ENCODE measurements at places on chromosomes 13 and 19. TPM values are rescaled to one million over a fixed set of nuclear protein-coding genes. Genes with fewer than 3 reads are reported as not detected.

CACNG6 gene
- polyA plus RNA-seq, result not detected

ZNF382 gene
- polyA plus RNA-seq, result 1.8 TPM

HS6ST3 gene
- 0.47 TPM for polyA plus RNA-seq

SLC7A10 gene
- polyA plus RNA-seq, result 0.41 TPM

FGF22 gene
- polyA plus RNA-seq, result 0.71 TPM

SHISA7 gene
- not detected for polyA plus RNA-seq

MEIOSIN gene
- not detected for polyA plus RNA-seq

CEACAM21 gene
- 1.2 TPM for polyA plus RNA-seq

- no peak for DNase-seq
Measured at GRCh38 chr19:5326545-5326944, 14.1 kb downstream of the PTPRS start.

GRCh38 chr13:18992791-18993190 is 188.8 kb downstream of the TUBA3C start:
- DNase-seq, result no peak

- DNase-seq, result peak; percentile 75
Measured at GRCh38 chr19:45404557-45405434, at the start of gene PPP1R13L. Gene PPP1R13L (minus strand): TSS chr19:45405069. CDS start chr19:45398318, 6,751 bp downstream.

DNA sequence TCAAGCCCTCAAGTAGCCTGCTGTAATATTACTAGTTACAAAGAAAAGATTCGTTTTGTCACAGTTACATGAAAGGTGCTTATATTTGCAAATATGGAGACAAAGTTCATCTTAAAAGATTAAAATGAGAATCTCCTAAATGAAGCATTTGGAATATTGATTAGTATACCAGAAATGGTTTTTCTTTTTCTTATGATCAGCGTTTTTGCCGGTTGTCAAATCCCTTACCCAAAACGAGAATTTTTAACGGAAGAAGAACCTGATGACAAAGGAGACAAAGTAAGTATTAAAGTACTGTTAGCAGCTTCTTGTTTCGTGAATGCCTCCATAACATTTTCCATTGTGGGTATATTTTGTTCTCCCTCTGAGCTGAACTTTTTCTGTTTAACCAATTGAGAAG is 147.1 kb downstream of the CDK8 start:
- DNase-seq, result no peak

GRCh38 chr13:91643394-91643793 is 245.0 kb downstream of the GPC5 start:
- no peak for DNase-seq

DNA sequence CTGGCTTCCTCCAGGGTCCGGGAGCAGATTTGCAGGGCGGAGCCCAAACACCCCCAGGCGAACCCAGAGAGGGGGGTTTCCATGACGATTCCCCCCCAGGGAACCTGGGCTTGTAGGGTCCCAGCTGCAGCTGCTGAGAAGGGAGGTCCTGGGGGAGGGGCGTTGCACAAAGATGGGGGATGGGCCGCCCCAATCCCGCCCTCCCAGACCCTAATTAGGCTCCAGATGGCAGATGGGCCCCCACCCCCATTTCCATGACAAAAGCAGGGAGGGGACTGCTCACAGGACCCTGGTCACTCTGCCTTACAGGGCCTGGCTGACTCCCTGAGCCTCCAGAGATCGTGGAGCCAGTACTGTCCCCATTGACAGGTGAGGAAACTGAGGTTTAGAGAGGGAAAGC is 15.2 kb downstream of the ELAVL3 start:
- DNase-seq, result no peak

DNA sequence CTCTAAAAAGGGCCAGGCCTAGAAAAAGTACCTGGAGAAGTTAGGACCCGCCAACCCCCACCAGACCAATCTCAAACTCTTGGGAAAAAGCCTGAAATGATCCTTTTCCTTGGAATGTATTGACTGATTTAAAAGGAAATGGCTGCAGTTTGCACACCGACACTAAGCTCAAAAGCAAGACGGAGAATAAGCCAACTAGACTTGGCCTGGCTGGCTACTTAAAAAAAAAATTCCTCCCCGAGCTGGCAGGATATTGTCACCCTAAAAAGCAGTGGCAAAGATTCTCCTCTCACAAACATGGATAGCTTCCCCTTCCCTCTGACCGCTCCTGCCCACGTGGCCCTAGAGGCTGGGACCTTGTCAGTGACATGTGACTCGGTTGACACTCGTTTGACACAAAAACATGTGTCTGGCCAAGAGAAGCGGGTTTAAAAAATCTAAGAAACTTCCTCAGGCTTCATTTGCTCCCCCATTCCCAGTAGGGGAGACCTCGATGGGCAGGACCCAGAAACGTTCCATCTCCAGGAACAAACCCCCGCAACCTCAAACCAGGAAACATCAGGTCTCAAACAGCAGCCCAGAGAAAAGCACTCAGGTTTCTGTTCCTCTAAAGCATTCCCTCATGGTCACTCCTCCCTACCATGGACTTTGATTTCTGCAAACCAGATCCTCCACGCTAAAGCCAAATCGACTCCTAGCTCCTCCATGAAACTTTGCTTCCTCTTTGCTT is 1.3 kb downstream of the RFX1 start:
- DNase-seq, result no peak

- DNase-seq, result peak; percentile 87
Measured at GRCh38 chr19:48390188-48391099, 907 bp downstream of the KDELR1 start.

- DNase-seq, result no peak
Measured at GRCh38 chr13:74259641-74260040, 125.4 kb upstream of the KLF12 start.

- DNase-seq, result no peak
Measured at GRCh38 chr13:107202371-107203023, 634.6 kb upstream of the ARGLU1 start.

GRCh38 chr19:47110521-47111005 is 3.0 kb downstream of the ZC3H4 start:
- DNase-seq, result no peak

DNA sequence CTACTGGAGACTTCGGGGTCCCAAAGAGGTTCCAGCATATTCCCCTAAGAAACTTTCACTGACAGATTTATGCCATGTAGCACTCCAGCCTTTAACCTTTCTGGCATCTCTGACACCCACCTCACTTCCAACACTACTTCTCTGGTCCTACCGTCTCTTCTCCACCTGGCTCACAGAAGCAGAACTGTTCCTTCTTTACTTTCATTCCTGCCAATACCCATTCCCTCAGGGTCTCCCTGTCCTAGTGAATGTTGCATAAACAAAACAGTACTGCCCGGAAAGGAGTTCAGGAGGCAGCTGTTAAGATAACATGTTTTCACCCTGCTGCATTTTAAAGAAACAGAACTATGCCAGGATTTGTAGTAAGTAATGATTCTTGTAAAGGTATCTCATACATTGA is 136.0 kb upstream of the MIR17HG start:
- no peak for DNase-seq

DNA sequence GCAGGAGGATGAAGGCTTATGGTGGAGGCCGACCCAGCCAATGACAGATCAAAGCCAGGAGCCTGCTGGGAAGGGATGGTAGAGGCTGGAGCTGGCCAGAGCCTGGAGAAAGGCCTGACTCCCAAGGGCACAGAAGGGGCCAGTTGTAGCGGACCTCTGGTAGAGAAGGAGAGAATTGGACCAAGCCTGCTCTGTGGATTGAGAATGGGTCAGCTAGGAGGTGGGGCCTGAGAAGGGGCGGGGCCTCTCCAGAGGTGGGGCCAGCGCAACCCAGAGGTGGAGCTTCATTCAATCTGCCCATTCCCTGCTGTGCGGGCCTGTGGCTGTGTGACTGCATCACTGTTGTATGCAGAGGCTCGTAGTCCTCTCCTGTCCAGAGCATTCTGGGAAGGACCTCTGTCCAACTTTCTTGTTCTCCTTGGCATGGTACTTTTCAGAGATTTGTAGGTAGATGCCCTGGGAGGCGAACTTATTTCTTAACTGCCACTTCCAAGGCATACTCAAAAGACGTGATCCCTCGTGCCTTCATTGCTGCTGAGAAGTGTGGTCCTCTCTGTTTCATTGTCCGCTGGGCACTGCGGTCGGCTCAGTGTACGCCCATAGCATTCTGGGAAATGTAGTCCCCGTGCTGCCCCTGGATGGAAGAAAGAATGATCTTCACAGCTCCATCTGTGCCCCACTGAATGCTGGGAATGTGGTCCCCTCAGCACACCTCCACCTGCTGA is 6.7 kb downstream of the GRIN2D start:
- DNase-seq, result peak; percentile 66

DNA sequence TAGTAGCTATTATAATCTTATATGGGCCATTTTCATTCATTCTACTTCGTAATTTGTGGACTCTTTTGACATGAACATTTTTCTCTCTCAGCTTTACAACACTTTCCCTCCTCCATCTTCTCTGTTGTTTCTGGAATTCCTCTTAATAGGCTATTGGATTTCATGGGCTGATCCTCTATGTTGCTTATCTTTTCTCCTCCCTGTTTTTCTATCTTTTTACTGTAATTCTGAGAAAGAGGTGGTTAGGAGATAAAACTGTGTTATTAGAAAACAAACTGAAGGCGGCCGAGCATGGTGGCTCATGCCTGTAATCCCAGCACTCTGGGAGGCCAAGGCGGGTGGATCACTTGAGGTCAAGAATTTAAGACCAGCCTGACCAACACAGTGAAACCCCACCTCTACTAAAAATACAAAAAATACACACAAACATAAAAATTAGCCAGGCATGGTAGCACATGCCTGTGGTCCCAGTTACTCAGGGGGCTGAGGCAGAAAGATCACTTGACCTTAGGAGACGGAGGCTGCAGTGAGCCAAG is 188.1 kb downstream of the UGGT2 start:
- DNase-seq, result no peak

GRCh38 chr19:39104186-39104596 is 20.0 kb downstream of the ACP7 start:
- no peak for DNase-seq

DNA sequence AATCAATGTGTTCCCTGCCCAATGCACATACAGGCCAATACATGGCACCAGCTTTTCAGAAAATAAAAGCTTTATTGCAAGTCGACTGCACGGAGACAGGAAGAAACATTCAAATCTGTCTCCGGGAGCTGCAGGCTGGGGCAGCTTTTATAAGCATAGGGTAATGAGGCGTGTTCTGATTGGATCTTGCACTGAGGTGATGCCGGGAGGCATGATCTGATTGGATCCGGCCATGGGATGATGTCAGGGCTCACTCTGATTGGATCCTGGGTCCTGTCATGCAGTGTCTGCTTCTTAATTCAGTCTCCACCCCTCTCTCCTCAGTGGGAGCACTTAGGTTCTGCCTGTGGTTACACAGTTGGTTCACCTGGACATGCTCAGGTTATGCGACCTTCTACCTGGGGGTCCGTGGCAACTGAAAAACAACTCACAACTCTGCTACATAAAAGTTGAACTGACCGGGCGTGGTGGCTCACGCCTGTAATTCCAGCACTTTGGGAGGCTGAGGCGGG is 11.8 kb upstream of the FBN3 start:
- no peak for DNase-seq

Data from kidney (tissue), 22 donors.